Activated T-cell treated with anti-CD3 and anti-CD28 coated beads, Interleukin-2, amount 50 U/mL, for 1 hour (primary cell): ENCODE measurements at places on chromosomes 1 and 21.

GRCh38 chr1:110106013-110106941 lies 6.0 kb upstream of the UBL4B start:
- DNase-seq, result peak; percentile 68

- no peak for DNase-seq
Measured at GRCh38 chr1:191582169-191582568, 576.1 kb upstream of the RGS18 start.

DNA sequence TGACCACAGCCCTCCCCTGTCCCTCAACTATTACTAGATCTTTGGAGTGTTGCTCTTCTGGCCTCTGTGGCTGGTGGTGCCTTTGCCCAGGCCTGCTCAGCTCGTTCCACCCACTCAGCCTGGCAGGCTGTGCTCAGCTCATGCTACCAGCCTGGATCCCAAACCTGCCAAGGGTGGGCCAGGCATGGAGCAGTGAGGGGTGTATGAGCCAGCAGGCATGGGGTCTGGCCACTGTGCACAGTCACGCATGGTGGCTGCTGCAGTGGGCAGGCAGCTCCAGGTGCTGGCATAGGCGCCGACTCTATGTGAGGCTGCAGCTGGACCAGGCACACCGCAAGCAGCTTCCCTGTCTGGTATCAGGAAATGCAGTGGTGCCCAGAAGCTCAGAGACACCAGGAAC lies 449.9 kb downstream of the MATN1 start:
- no peak for DNase-seq

GRCh38 chr21:34715518-34715917 lies 46.7 kb downstream of the CLIC6 start:
- DNase-seq, result no peak

DNA sequence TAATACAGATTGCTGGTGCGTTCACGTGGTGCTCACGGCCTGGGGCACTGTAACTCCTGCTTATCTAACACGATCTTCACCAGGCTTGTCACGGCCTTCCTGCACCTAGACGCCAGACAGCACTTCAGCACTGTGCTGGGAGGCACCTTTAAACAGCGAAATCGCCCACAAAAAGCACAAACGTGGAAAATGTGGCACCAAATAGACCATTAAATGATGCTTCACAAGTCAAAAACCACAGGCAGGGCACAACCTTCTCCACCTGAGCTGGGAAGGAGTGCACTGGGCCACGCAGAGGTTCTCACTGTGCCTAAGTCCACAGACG lies 20.0 kb downstream of the IBA57 start:
- DNase-seq, result peak; percentile 48

- no peak for DNase-seq
Measured at GRCh38 chr1:10225573-10225972, 15.2 kb downstream of the KIF1B start.

- DNase-seq, result no peak
Measured at GRCh38 chr1:98143403-98143802, 222.6 kb upstream of the DPYD start.

GRCh38 chr1:40508375-40509341 lies at the start of gene EXO5:
TSS of gene EXO5 (plus strand) at chr1:40508767. CDS start at chr1:40514545, 5,778 bp downstream.
- DNase-seq, result peak; percentile 82

- no peak for DNase-seq
Measured at GRCh38 chr1:15388201-15388880, 21.3 kb upstream of the EFHD2 start.

DNA sequence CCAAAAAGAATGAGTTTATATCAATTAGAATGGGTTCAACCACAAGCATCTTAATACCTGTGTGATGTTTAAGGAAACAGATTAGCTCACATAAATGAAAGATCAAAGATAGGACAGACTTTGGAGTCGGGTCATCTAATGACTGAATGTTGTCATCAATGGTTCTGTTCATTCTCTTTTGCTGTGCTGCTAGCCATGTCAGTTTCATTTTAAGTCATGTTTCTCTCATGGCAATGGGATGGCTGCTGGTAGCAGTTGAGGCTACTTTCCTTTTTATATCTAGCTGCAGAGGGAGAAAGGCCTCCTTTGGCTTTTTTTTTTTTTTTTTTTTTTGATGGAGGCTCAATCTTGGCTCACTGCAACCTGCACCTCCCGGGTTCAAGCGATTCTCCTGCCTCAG lies 86.9 kb upstream of the SPAG17 start:
- DNase-seq, result no peak

GRCh38 chr1:212355230-212355969 lies 59.3 kb downstream of the PACC1 start:
- DNase-seq, result no peak

GRCh38 chr1:216113181-216113580 lies 310.1 kb downstream of the USH2A start:
- DNase-seq, result no peak

- no peak for DNase-seq
Measured at GRCh38 chr1:1907098-1907736, 7.8 kb upstream of the CALML6 start.

GRCh38 chr1:7043719-7044535 lies 258.7 kb downstream of the CAMTA1 start:
- no peak for DNase-seq

DNA sequence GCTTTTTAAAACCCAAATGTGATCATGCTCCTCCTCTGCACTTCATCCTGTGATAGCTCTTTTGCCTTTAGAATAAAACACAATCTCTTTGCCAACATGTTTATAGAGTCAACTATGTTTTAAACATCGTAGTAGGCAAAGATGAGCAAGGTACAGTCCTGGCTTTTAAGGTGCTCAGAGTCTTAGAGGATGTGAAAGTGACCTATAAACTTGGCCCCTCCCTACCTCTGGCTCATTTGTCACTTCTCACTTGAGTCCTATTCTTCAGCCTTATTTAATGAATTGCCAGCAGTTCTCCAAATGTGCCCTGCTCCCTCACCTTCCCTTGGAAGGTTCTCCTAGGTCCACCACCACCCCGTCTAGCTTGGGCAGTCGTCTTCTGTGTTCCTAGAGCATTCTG lies 617.0 kb upstream of the NR5A2 start:
- DNase-seq, result no peak

- no peak for DNase-seq
Measured at GRCh38 chr1:156894001-156894400, 483 bp downstream of the PEAR1 start.
